ENCODE measurements at places on chromosomes 3 and 15. TPM values are rescaled to one million over a fixed set of nuclear protein-coding genes. Genes with fewer than 3 reads are reported as not detected.

DNA sequence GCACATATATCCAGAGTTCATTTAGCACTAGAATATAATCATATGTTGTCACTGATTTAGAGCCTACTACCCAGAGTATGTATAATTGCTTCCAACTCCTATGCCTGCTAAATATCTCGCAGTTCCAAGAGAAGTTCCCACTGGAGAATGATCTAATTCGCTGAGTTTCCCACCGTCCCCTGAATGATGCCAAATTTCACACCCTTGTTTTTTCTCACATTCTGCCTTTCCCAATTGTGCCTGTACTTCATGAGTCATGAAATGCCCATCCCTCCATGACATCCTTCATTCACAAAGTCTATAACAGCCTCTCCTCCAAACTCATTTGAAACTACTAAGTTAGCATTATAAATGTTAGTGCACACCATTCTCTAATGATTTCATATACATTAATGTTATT is 177.2 kb downstream of the CBLB start:
- peak; percentile 59 for DNase-seq

GRCh38 chr3:179464323-179465092 is 13.2 kb upstream of the GNB4 start:
- DNase-seq, result no peak

DNA sequence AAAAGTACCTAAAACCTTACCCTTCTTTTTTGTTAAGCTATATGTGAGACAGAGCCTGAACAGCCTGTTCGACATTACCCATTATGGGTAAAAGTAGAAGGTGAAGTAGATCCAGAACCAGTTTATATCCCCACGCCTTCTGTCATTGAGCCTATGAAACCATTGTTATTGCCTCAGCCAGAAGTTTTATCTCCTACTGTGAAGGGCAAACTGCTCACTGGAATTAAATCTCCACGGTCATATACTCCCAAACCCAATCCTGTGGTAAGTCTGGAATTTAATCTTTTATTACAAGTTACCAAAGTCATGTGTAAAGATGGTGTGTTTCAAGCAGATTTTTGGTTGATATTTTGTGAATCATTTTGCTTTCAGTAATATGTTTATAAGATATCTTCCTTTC is 47.1 kb upstream of the MAPKBP1 start:
- DNase-seq, result peak; percentile 14

GRCh38 chr3:50373146-50374051 is 14.1 kb upstream of the TMEM115 start:
- DNase-seq, result no peak

GRCh38 chr3:151446002-151446340 is 14.9 kb downstream of the IGSF10 start:
- no peak for DNase-seq

DNA sequence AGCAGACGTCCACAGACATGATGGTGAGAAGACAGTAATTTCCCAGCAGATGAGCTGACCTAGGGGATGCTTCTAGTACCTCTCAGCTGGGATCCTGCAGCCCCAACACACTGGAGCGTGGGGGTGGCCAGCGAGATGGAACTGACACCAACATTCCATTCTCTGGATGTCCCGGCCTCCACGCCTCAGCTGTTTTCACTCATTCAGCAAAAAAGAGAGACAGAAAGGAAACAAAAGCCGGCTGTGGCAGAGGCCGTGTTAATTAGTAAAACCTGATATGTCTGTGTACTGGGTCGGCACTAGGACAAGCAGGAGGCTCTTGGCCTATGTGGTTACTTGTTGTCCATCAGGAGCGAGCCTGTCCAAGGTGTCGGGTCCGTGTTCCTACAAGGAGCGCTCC is 82.6 kb upstream of the MYZAP start:
- DNase-seq, result peak; percentile 30

GRCh38 chr3:189013224-189013888 is 158.4 kb upstream of the TPRG1 start:
- no peak for DNase-seq

The CCDC39 gene
- total RNA-seq, result not detected

The KATNBL1 gene
- total RNA-seq, result 39.3 TPM

DNA sequence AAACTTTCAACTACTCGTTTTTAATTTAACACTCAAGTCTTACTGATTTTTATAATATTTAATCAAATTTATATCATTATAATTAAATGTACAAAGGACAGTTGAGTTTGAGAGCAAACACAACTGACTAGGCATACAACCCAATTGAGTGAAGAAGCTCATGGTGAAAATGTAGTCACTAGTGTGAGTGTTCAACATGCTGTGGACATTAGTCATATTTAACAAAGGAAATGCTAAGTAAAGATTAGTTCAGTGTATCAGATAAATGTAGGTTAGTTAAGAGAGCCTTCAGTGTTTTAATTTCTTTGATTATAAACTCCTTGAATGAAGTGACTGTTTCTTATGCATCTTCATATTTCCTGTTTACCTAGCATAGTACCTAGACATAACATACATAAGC is 444.2 kb upstream of the GOLIM4 start:
- no peak for DNase-seq

The GOLIM4 gene
- total RNA-seq, result 57.0 TPM

- no peak for DNase-seq
These were observed 68.2 kb upstream of the CORO2B start for GRCh38 chr15:68510558-68510957.

GRCh38 chr3:45273681-45274515 is 47.8 kb upstream of the TMEM158 start:
- DNase-seq, result peak; percentile 62

The CCDC9B gene
- total RNA-seq, result 16.9 TPM

GRCh38 chr15:48855501-48856440 is 22.2 kb upstream of the EID1 start:
- DNase-seq, result peak; percentile 74

The NOX5 gene
- 0.11 TPM for total RNA-seq

DNA sequence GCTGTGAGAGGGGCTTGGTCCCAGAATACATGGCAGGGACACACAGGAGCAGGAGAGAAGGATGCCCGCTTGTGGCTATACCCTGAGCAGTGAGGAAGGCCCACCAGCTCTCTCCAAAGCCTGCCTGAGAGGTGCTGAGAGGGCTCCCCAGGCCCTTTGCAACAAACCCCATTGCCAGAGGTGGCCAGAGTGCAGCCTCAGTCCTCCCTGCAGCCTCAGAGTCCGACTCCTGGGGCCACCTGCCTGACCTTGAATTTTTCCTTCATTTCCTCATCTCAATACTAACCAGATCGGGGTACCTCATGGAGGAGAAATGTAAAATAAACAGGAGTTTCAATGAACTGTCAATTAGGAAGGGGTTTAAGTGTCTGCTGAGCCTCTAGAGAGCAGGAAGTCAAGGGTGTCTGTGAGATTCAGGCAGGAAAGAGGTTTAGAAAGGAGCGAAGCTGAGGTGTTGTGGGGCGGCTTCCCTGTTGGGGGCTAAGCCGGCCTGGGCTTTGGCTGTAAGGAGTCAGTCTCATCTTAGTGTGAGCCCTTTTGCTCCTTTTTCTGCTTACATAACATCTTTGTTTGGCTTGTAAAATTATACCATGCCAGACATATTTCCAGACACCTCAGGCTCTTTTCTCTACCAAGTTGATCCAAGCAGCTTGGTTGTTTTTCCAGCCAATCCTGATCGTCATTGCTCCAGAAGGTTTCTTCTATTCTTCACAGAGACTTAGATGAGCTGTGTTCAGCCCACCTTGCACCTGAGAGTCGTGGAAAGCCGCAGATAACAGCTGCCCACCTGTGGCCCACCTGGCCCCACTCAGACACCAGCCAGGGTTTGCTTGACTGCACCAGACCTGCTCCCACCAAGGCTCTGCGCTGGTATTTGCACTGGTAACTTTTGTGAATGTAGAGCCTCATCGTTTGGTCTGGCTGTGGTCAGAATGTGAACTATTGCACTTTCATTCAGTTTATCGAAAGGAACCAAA is 36.7 kb downstream of the CMTM7 start:
- DNase-seq, result no peak

DNA sequence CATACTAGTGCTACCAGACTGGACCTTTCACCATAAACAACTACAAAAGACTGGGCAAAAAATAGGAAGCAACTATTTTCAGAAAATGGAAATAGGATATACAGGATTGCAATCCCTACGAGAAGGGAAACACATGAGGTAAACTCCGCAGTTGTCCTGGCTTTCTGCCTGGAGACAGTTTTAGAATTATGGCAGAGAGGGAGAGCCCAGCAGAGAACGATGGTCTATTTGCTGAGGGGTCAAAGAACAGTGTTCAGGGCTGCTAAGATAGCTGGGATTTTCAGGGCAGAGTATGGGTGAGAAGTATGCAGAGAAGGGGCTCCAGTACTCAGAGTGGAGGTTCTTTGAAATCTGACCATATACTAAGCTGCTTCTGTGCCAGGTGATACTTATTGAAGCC is 163.4 kb downstream of the CHDH start:
- no peak for DNase-seq

GRCh38 chr3:178597371-178597770 is 61.1 kb downstream of the KCNMB2 start:
- no peak for DNase-seq

The SOX2 gene
- not detected for total RNA-seq

- no peak for DNase-seq
These were observed 38.1 kb upstream of the LMOD3 start for GRCh38 chr3:69160525-69160924.

The CCK gene
- total RNA-seq, result 0.97 TPM

The SLC28A2 gene
- total RNA-seq, result not detected

- no peak for DNase-seq
These were observed 119.3 kb downstream of the LRRK1 start for GRCh38 chr15:101038327-101039003.

Data from GM23248 (cell line).